ENCODE measurements at places on chromosomes 6 and 20.

- no peak for DNase-seq
Measured at GRCh38 chr6:88785478-88785877, 177.9 kb downstream of the RNGTT start.

DNA sequence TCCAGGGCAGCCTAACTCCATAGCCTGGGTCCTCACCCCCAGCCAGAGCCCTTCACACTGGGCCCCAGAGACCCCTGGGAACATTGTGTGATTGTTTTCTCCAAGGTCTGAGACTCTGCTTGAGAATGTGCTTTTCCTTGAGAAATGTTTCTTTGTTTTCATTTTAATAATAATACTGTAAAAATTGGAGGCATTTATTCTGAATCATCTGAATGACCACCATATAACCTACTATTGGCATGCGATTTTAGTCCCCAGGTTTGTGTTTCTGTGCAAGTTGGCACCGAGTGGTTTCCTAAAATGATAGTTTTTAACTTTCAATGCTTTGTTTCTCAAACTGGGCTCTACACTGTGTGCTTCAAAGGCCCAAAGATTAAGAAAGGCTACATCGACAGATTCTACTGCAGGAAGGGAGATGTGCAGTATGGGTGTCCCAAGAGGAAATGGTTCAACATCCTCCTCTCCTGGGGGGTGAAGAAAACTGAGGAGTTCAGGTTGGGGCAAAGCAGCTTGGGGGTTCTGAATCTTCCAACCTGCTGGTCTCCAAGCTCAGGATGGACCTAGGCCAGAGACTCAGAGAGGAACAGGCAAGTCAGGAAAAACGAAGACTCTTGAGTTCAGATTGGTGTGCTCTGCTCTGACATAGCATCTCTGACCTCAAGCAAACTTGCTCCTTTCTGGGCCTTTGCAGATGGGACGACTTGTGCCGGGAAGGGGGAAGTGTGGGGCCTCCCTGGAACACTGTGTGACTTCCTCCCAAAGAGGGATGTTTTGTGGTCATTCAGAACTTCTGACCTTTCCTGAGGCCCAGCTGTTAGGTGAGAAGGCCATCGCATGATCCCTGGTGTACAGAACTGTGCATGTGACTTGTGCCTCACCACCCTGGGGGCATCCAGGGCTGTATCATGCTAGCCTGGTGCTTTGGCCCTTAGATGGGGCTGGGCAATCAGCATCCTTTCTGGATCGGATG, 31.0 kb downstream of the DAAM2 start:
- DNase-seq: no peak

GRCh38 chr20:57653546-57653900, 33.3 kb upstream of the ZBP1 start:
- no peak for DNase-seq

DNA sequence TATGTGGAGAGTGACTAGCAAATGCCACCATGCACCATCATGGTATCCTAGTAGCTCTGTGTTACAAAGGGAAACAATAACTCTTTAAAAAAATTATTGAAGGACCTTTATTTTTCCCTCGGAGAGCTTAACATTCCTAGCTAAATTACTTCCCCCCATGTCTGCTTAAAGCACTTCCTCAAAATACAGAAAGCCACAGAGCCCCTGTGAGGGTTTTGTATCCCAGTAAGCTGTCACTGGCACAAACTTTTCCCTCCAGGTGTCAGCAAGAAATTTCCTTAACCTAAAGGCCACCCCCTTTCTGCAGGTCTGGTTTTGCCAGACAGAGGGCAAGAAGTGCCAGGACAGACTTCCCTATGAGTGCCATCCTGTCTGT, 340.0 kb upstream of the PRDM1 start:
- DNase-seq: no peak

GRCh38 chr20:25020345-25020744, 27.8 kb upstream of the APMAP start:
- no peak for DNase-seq

DNA sequence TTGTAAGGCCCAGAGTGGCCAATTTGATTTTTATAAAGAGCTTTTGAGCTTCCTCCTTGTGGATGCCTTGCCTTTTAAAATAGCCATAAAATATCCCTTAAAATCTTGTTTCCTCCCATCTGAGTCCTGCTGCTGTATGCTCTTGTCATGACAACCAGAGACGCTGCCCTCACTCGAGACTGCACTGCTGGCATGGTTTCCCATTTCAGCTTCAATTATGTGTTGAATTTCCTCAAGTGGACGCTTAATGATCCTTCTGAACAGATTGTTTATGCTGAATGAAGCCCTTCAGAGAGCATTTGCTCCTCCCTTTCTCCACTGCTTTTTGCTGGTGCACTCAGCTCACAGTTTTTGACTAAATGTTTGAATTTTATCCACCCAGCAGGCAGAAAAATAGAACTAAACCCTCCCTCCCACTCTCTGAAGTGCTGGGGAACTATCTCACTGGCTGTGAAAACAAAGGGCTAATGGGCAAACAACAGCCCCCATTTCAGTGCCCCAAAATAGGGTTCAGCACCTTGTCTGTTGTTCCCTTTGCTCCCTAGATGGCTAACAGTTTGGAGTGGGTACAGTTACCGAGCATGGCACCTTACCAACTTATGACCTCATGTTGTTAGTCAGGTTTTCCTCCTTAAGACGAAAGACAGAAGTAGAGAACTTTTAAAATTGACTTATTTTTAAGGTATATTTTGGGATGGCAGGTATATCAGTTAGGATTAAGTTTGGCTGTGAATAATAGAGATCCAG, 45.5 kb upstream of the RNF8 start:
- DNase-seq: no peak

DNA sequence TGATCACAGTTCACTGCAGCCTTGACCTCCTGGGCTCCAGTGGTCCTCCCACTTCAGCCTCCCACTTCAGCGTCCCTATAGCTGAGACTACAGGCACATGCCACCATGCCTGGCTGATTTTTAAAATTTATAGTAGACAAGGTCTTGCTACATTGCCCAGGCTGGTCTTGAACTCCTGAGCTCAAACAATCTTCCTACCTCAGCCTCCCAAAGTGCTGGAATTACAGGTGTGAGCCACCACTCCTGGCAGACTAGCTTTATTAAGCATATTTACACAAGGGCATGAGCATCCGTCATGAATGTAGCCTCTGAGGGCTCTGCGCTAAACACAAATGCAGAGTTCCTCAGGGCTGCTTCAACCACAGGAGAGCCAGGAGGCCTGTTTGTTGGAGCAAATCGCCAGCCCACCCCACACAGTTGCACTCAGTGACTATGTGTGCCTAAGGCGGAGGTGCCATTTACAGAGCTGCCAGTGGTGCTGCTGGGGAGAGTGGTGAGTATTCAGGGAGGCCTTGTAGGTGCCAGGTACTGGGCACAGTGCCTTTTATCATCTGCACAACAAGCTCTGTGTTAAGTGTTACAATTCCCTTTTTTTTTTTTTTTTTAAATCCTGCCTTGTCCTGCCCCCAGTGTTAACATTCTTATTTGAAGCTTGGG, 78.2 kb downstream of the PSMG4 start:
- DNase-seq: no peak

DNA sequence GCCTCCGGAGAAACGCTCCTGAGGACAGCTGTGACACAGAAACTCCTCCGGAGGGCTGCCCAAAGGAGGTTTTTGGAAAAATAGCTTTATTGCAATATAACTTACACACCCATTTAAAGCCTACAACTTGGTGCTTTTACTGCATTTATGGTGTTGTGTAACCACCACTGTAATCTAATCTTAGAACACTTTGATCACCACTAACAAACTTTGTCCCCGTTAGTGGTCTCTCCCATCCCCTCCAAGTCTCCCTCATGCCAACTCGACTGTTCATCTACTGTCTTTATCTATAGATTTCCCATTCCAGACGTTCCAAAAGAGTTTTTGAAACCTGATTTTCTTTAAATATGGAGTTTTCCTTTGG, 62.8 kb downstream of the SYNJ2 start:
- no peak for DNase-seq

GRCh38 chr6:75344455-75344854, 59.9 kb upstream of the TMEM30A start:
- no peak for DNase-seq

- DNase-seq: no peak
Measured at GRCh38 chr6:149108038-149108748, 209.3 kb upstream of the TAB2 start.

- DNase-seq: no peak
Measured at GRCh38 chr6:117955684-117956256, 48.7 kb downstream of the SLC35F1 start.

DNA sequence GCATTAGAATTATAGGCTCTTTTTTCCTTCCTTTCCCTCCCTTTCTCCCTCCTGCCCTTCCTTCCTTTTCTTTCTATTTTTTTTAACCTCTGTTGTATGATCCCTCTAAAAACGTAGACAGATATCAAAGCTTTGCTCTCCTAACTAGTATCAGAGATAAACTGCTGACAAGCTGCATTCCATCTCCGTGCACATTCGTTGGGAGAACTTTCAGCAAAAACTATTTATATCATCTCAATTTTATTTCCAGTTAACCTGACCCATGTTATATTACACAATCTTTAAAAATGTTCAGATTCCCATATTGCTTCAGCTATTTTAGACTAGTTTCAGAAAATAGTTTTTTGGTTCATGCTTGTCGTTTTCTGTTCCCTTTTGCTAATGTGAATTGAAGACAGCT, 47.3 kb downstream of the RNF217 start:
- DNase-seq: no peak

GRCh38 chr6:10405513-10405900, 9.4 kb downstream of the TFAP2A start:
- no peak for DNase-seq

DNA sequence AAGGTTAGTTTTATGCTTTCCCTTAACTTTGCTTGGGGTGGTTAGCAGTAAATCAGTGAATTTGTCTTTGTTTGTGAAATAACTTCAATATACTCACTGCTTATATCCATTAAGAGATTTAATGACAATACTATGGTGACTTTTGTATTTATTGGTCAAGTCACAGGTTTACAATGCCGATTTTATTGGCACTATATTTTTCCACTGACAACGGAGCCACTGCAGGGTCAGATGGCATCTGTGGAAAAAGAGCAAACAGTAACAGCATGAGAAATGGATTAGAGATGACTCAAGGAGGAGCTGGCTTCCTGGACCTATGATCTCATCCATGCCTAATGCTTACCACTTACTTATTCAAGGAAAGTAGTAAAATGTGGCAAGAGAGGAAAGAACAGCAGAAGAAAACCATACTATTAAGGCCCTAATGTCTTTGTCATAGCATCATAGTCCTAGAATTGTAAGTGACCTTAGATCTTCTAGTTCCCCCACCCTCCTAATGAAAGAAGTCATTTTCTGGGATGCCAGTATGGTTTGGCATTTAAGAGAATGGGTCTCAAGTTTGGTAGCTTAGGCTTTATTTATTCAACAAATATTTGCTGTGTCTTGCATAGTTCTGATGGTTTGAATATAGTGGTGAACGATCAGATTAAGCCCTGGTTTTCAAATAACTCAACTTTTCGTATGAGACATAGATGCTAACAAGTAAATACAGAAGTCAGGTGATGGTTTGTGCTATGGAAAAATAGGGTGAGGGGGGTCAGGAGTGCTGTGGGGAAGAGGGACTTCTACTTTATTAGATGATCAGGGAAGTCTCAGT, 18.5 kb downstream of the RNF144B start:
- no peak for DNase-seq

GRCh38 chr6:94272327-94272726, 853.0 kb upstream of the EPHA7 start:
- DNase-seq: no peak

DNA sequence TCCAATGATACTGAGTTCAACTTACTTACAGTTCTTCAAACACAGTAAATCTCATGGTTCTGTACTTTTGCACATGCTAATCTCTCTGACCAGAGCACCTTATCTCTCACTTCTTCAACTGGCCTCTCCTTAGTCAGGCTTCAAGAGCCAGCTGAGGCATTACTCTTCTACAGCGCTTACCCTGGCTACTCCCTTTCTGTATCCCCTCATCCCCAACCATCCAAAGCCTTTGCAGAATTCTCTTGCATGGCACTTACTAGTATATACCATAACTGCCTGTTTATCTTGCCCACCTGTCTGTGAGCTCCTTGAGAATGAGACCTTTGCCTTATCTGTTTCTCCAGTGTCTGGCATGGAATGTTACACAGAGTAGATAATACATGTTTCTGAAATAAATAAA, 49.2 kb downstream of the SESN1 start:
- DNase-seq: no peak

DNA sequence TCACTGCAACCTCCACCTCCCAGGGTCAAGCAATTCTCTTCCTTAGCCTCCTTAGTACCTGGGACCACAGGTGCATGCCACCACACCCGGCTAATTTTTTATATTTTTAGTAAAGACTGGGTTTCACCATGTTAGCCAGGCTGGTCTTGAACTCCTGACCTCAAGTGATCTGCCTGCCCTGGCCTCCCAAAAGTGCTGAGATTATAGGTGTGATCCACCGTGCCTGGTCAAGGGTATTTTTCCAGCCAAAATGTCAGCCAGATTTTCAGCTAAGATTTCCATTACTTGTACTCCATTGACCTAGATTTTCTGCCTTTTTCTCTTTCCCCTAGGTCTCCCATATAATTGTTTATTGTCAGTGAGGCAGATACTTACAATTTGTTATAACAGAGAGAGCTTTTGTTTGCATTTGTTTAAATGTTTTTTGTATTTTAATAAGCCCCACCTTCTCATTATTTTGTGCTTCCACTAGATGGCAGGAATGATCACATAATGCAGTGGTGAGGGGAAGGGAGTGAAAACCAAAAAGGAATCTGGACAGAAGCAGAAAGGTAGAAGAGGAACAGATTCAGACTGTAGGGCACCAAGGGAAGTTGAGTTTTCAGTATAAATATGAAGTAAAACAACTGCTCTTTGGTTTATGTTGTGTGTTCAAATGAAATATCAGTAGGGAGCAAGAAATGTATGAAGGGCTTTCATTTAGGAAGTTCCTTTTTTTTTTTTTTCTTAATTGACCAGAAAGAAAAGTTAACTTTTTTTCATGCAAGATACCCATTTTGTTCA, 29.7 kb downstream of the RPF2 start:
- DNase-seq: peak; percentile 57

GRCh38 chr20:35135867-35136586, 11.1 kb downstream of the EDEM2 start:
- DNase-seq: no peak
